NCI-H1930 (cell line): ENCODE measurements at places on chromosomes 16 and 17.
A peak's percentile ranks its signal among the peaks of the same experiment; 100 is the strongest.

DNA sequence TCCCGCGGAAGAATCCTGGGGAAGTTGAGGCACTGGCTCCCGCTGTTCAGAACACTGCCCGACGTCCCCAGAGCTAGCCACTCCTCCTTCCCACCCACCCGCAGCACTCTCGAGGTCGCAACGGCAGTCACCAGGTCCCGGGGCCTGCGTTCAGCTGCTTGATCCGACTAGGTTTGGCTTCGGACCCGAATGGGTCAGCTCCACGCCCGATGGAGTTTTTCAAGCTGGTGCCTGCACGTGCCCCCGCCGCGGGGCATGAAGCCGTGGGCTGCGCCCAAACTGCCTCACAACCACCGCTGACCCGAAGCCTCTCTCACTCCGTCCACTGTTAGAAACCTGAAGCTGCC lies 12.4 kb upstream of the ODF4 start:
- no peak for DNase-seq

GRCh38 chr16:85898521-85899442 lies at the start of gene IRF8:
Gene IRF8 (plus strand): TSS chr16:85899162. CDS start chr16:85903016, 3,854 bp downstream.
- DNase-seq = no peak

GRCh38 chr17:80095038-80095843 lies 6.1 kb upstream of the GAA start:
- DNase-seq = no peak

- no peak for DNase-seq
Observed at GRCh38 chr17:68710976-68711375, 109.8 kb upstream of the FAM20A start.

GRCh38 chr17:4505187-4505586 lies 6.5 kb downstream of the SPNS2 start:
- DNase-seq = no peak

DNA sequence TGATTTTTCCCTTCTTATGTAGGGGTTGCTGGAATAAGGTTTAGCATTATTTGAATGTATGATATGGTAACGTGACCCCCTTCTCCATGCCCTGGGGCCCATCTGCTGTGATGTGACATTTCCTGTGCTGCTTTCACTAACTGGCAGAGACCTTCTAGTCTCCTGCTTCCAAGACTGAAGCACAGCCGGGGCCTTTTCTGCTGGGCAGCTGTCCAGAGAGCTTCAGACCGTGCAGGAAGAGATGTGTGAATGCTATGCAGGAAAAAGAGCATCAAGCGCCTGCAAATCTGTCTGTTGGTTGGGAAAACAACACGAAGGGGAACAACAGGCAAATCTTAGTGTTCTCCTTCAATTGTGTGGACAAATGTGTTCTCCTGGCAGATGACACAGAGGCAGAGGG lies 128.5 kb downstream of the SPACA3 start:
- no peak for DNase-seq

- no peak for DNase-seq
Observed at GRCh38 chr16:11651796-11652195, 16.5 kb upstream of the SNN start.

- DNase-seq = no peak
Observed at GRCh38 chr17:3536716-3537115, 20.9 kb downstream of the TRPV3 start.

GRCh38 chr17:51371732-51372151 lies 111.4 kb downstream of the UTP18 start:
- peak; percentile 49 for DNase-seq

GRCh38 chr17:76379275-76379641 lies 5.2 kb upstream of the SPHK1 start:
- no peak for DNase-seq

GRCh38 chr17:78940258-78940657 lies 15.1 kb upstream of the TIMP2 start:
- DNase-seq = no peak

DNA sequence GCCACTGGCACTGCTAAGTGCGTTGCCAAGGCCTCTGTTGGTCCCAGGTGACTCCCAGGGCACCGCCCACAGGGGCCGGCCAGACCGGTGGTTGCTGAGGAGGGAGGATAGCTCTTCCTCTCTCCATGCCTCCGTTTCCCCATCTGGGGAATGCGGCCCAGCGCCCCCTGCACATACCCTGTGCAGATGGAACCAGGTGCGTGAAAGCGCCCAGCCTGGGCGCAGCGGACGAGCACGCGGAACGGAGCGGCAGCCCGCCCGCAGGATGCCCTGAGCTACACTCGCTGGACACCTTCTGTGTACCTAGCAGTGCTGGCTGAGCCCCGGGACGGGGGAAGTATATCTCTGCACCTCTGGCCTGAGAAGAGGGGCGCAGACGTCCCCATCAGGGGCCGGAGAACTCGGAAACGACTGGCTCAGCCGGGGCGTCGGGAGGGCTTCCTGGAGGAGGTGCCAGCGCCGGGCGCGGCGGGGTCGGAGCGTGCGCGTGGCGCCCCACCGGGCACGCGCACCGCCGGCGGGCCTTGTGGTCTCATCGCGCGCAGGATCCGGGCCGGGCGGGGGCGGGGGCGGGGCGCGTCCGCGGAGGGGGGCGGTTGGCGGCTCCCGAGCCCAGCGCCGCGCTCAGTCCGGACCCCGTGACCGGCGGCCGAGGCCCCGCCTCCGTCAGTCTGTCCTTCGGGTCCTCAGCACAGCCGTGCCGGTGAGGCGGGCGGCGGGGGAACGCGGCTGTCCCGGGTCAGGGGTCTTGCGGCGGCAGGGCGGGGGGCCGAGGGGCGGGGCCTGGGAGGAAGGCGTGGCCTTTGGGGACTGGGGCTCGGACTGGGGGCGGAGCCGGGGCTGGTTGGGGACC lies at the start of the genes CCDC78 and HAGHL:
Gene CCDC78 (minus strand): TSS at position 6 of the 853 bp plus-strand sequence. CDS start 76 bp downstream, outside the sequence.
Gene HAGHL (plus strand): TSS at position 669 of the 853 bp plus-strand sequence. CDS start 404 bp downstream, outside the sequence.
- peak; percentile 49 for DNase-seq

- no peak for DNase-seq
Observed at GRCh38 chr16:11107780-11108465, 148.1 kb downstream of the SOCS1 start.

- no peak for DNase-seq
Observed at GRCh38 chr17:52157603-52158449, 688 bp downstream of the CA10 start.

- no peak for DNase-seq
Observed at GRCh38 chr17:18987230-18987610, 17.3 kb downstream of the FAM83G start.

GRCh38 chr16:11684231-11685025 lies 16.2 kb downstream of the SNN start:
- DNase-seq = no peak

DNA sequence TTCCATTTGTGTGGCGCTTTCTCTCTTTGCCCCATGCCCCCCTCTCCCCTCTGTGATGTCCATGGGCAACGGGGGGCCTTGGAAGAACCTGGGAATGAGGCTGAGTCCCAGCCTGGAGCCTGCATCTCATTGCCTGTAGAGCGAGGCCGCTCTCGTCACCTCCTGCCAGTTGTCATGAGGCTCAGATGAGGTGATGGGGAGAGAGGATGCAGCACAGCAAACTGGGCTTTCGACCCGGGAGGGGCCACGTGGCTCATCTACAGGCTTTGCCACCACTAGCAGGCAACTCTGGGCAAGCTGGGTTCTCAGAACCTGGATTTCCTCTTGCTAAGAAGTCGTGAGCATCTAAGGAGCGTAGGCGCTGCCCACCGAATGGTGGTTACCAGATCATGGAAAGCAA lies 31.9 kb upstream of the CREBBP start:
- DNase-seq = no peak
